Activated CD4-positive, alpha-beta T cell treated with anti-CD3 and anti-CD28 coated beads, Interleukin-2, amount 50 U/mL, for 24 hours (primary cell): ENCODE measurements at places on chromosomes 16 and 17.

GRCh38 chr16:30526137-30526822, at the start of gene ZNF768:
ZNF768 (minus strand) TSS chr16:30526566; CDS start chr16:30526413, 153 bp downstream.
- DNase-seq = no peak

GRCh38 chr17:74430706-74431567, 951 bp upstream of the GPRC5C start:
- DNase-seq = no peak

DNA sequence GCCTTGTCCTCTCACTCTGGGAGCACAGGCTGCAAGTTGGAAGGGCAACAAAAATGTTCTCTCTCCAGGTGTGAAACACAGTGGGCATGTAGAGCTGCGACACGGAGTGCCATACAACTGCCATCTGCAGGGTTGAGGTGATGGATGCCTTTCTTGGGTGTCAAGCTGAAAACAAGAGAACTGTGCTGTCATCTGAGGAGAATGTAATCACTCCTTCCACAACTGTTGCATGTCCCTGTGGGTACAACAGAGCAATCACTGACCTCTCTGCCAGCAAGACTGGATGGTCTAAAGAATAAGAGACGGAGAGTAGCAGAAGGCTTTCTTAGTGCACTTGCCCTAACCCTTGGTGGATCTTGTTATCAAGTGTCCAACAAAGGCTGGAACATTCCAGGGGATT, 29.2 kb downstream of the SLFN11 start:
- no peak for DNase-seq

DNA sequence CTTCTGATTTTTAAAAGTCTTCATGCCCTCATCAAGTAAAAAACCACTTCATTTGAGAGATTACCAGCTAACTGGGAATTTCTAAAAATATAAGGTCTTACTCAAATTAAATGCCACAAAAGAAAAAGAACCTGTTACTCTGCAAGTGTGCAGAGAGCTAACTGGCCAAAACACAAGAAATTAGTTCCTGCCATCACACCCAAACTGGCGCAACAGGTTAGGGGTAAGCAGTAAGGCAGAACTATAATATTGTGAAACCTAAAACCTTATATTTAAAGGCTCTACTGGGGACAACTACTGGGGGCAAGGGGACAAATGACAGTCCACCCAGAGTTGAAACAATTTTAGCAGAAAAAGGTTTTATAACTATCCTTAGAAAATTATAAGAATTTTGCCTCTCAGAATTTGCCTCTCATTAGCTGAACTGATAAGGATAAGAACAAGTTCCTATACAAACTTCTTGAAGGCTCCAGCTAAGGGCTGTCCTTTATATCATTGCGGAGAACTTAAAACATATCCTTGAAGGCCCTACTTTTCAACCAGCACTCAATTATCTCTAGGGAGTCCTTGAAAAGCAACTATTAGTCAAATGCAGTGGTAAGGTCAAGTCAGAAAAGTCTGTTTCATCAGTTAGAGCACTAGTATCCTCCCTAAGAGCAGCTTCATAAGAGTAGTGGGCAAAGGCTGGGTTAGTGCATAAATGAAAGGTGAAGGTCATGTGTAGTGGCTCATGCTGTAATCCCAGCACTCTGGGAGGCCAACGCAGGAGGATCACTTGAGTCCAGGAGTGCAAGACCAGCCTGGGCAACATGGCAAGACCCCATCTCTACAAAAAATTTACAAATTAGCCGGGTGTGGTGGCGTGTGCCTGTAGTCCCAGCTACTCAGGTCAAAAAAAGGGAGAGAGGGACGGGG, 31.5 kb downstream of the SMURF2 start:
- DNase-seq = no peak

GRCh38 chr17:34884597-34884996, 76.7 kb downstream of the CCT6B start:
- no peak for DNase-seq

- DNase-seq = no peak
Measured at GRCh38 chr17:35315283-35315682, 58.1 kb downstream of the SLFN11 start.

DNA sequence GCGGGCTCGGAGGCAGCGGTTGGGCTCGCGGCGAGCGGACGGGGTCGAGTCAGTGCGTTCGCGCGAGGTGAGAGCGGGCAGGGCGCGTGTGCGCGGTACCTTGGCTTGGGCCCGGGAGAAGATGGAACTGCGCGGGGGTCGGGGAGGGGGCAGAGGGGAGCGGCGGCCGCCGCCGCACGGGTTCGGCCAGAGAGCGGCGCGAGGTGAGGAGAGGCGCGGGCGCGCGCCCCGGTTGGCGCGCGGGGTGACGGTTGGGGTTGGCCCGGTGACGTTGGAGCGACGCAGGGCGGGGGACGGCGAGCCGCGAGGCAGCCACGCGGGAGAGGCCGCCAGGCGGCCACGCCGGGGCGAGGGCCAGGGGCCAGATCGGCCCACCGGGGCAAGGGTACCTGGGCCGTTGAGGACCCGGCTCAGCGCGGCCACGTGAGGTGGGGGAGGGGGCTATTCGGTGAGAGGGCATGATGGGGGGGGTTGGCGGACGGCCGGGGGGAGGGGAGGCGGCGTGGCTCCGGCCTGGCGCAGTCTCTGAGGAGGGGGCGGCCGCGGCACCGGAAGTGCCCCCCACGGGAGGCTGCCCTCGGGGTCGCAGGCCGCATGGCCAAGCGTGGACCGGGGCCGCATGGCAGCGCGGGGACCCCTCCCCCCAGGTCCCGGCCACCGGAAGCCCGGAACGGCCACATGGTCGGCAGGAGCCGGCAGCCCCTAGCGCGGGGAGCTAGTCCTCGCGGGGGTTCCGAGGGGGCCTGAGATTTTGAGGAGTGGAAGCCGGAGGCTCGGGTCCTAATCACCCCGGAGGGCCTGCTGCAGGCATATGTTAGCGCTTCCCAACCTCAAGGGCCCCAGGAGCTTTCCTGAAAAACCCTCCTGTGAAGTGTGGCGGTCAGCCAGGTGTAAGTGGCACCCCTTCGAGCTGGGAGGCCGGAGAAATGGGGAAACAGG, 527 bp downstream of the EIF5A start:
- peak; percentile 30 for DNase-seq

GRCh38 chr17:65637786-65638185, 76.3 kb upstream of the AXIN2 start:
- DNase-seq = no peak

- DNase-seq = no peak
Measured at GRCh38 chr17:59396134-59396826, 64.8 kb downstream of the YPEL2 start.

- DNase-seq = no peak
Measured at GRCh38 chr16:30510376-30510938, 15.9 kb downstream of the ZNF768 start.

- DNase-seq = no peak
Measured at GRCh38 chr17:51745993-51746392, 412.5 kb downstream of the CA10 start.

- DNase-seq = no peak
Measured at GRCh38 chr16:59108374-59108773, 374.3 kb upstream of the GOT2 start.

- no peak for DNase-seq
Measured at GRCh38 chr16:17334096-17334495, 136.7 kb downstream of the XYLT1 start.

DNA sequence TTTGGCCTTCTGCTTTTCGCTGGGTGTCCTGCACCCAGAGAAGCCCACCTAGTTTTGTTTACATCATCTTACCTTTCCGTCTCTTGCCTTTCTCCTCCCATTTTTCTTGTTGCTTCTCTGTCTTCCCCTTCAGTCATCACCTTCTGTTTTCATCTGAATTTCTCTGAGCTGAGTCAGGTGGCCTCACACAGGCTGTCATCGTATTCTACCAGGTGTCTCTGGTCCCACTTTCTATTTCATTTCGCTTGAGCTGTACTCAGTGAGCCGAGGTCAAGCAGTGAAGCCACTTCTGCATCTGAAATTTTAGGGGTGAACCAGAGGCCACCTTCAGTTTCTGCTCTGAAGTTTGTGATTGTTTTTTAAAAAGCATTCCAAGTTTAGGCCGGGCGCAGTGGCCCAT, 9.7 kb downstream of the CRAMP1 start:
- no peak for DNase-seq

DNA sequence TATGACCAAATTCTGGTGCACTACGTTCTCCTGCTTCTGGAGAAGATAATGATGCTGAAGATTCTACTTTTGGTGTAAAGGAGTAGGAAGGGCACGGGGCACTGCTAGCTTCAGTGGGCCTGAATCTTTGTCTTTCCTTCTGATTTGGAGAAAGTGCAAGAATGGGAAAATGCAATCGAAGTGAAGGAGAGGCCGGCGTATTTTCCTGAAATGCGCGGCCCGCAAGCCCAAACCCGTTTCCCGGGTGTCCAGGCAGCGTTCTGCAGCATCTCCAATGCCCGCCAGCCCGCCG, 372 bp upstream of the NDE1 start:
- no peak for DNase-seq

DNA sequence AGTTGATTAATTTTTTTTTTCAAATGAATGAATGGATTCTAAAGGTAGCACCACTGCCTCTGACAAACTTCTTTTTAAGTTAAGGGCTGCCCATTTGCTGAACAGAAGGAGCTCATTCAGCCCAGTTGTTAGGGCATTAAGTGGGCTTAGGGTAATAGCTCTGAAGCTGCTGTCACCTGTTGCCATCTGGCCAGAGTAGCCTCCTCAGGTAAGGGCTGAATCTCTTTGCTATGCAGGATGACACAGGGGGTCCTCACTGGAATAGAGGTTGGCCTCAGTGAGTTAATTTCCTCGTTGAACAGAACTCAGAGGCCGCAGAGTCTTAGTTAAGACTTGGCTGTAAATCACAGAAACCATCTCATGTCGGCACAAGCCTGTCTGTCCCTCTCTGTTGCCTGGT, 232.8 kb downstream of the CCDC182 start:
- no peak for DNase-seq

DNA sequence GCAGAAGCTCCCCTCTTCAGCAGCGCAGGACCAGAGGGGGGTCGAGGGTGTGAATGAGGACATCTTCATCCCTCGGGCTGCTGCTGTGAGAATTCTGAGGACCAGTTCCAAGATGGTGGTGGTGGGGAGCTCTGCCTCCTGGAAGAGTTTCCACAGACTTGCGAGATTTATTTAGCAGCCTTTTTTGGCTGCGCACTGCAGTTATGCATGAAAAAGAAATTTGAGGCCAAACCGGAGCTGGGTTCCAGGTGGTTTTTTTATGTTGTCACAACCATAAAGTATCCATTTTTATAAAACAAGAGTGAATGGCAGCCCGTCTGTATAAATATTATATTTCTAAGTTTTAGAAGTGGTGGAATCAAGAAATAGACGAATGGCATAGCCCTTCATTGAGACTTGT, 76.9 kb upstream of the CLEC18A start:
- no peak for DNase-seq

DNA sequence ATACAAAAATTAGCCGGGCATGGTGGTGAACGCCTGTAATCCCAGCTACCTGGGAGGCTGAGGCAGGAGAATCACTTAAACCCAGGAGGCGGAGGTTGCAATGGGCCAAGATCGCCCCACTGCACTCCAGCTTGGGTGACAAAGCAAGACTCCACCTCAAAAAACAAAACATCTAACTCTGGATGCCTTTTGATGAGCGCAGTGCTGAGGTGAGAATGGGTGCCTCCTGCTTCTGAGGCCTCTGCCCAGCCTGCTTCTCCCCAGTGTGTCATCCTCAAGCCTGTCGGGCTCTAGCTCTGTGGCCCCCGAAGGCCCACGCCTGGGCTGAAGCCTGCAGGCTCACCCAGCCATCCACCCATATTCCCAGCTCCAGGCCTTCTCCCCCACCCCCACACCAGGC, 10.5 kb upstream of the MTSS2 start:
- DNase-seq = no peak

- no peak for DNase-seq
Measured at GRCh38 chr17:11212792-11213191, 28.2 kb upstream of the SHISA6 start.

DNA sequence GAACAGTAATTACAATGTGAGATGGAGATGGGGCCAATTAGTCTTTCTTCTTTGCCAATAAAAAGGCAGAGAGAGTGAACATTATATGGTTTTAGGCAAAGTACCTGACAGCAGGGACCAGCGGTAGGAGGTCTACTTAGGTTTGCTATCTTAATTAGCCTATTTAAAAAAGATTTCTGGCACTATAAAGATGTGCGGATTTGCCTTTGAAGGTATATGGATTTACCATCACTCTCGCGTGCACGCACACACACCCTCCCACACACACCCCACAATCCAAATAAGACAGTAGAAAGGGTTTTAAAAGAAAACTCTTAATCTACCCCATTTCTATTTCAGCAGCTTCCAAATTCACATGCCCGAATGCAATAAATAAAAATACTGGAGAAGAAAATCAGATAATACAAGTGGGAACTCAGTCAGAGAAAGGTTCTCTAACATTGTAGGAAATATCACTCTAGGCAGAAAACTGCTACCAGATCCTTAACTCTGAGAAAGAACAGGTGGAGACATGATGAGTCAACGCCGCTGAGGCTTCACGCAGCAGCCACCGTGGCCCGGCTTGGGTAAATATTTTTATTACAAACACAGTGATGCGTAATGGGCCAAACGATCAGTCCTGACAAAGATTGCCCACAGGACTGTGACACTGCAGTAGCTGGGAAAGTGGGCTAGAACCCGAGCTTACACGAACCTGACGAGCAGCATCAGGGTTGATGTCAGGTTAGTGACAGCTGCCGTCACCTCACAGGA, 66.6 kb upstream of the AXIN2 start:
- no peak for DNase-seq

DNA sequence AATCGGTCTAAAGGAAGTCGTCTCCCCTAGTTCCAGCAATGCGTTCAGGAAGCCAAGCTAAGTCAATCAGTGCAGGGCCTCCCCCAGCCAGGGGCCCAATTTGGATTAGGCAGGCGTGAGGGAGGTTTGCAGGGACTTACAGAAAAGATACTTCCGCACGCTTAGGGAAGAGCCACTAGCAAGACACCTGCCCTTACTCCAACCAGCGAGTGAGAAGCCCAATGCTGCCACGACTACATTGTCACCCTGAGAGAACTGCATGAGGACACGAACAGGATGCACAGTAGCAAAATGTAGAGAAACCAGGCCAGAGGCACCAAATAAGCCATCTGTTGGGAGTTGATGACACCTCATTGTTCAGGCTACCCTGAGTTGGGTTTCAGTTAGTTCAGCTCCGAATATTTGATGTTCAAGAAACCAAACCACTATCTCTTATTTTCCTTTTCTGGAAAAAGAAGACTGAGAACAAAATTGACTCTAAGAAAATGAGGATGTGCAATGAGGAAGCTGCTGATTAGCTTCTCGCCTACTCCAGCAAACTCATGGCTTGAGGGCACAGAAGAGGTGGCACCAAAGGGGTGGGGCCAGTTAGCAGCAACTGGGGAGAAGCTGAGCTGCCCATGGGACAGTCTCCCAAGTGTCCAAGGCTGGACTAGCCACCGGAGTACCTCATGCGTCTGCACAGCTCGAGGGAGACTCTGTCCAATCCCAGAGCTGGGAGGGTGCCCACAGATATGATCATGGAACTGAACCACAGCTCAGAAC, 29.3 kb downstream of the TK2 start:
- no peak for DNase-seq

GRCh38 chr16:64964126-64964540, 157.7 kb downstream of the CDH11 start:
- DNase-seq = no peak

- no peak for DNase-seq
Measured at GRCh38 chr16:83403761-83404160, 404.0 kb upstream of the HSBP1 start.
